Mesenteric fat pad (tissue), 1 donor: ENCODE measurements at places on chromosomes 7 and 10. TPM values are rescaled to one million over a fixed set of nuclear protein-coding genes. Genes with fewer than 3 reads are reported as not detected.

Gene PTN
- total RNA-seq, result 10.3 TPM

DNA sequence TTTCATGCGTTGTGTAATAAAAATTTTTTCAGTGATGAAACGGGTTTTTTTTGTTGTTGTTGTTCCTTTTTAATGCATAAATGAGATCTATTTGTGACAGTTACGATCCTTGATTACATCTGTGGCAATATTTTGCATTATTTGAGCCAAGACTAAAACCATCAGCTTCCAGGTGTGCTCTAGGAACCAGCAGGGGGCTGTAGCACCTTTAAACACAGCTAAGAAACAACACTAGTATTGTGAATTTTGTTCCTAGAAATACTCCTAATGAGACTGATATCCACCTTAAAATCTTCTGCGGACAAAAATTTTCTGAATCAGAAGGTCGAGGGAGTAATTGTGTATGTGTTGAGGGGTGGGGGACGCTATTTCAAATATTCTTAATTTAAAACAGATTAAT, 52.6 kb downstream of the FGFBP3 start:
- DNase-seq, result no peak

DNA sequence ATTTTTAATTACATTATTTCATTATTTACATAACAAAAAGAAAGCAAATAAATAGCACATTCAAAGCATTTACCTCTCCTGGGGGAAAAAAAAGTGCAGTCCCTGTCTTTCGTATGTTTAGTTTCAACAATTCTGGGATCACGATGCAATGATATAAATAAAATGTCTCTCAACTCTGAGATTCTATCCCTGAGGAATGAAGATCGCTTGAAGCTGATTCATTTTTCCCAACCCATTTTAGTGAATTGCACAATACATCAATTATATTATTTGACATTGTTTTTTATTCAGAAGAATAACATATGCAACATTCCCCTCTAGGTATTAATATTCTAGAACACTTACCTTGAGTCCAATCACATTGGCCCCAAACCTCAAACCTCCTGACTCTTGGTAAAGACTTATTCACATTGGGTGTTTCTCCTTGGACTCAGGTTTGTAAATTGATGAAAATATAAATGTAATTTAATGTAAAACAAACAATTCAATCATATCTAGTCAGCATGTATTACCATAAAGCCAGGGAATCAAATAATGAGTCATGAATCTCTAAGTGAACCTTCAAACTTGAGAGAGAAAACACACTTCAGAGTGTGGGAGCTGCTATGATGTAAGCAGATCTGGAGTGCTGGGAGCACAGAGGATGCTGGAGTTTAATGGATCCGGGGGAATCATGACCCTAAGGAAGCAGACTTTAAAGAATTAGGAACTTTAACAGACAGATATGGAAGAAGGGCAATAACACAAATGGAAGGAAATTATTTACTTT, 5.3 kb upstream of the SCIN start:
- DNase-seq, result no peak

- DNase-seq, result no peak
These were observed 160.6 kb downstream of the ST7 start for GRCh38 chr7:117113871-117114270.

Gene SKIDA1
- 0.58 TPM for total RNA-seq

DNA sequence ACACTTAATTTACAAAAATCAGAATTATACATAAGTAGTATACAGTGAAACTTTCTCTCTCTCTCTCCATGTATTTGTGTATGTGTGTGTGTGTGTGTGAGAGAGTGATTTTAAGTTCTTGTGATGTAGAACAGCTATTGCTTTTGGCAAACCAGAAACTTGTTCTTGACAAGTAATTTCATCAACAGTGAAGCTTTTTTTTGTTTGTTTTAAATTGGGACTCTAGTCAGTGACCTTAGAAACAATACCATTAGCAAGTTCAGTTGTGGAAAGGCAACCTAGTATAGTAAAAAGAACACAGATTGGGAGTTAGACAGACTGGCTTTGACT, 319.1 kb downstream of the PTEN start:
- no peak for DNase-seq

GRCh38 chr7:66319407-66319979, 114.4 kb downstream of the TPST1 start:
- no peak for DNase-seq

Gene C10orf53
- not detected for total RNA-seq

- DNase-seq, result no peak
These were observed 4.3 kb upstream of the LAMB1 start for GRCh38 chr7:108007261-108007660.

Gene TCAF2
- 0.87 TPM for total RNA-seq

Gene COMTD1
- total RNA-seq, result 19.6 TPM

DNA sequence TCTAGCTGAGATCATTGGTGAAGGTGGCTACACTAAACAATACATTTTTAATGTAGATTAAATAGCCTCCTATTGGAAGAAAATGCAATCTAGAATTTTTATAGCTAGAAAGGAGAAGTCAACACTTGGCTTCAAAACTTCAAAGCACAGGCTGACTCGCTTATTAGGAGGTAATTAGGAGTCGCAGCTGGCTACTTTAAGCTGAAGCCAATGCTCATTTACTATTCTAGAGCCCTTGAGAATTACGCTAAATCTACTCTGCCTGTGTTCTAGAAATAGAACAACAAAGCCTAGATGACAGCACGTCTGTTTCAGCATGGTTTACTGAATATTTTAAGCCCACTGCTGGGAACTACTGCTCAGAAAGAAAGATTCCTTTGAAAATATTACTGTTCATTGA, 101.6 kb upstream of the EEPD1 start:
- no peak for DNase-seq

DNA sequence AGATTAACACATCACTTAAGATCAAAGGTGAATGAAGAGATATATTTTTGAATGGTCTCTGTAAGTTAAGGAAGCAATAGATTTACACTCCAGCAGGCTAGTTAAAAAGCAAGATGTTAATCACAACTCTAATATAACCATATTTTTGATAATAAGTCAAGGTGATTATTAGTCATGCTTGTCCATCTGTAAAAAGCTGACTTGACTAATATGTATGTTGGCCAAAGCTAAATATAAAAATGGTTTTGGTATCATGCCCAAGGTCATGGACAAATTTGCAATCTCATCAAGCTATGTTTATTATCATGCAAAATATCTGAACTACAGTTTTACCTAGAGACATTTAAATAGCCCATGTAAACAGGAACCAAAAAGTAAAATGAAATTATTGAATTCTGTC, 102.6 kb upstream of the CSTF2T start:
- no peak for DNase-seq

DNA sequence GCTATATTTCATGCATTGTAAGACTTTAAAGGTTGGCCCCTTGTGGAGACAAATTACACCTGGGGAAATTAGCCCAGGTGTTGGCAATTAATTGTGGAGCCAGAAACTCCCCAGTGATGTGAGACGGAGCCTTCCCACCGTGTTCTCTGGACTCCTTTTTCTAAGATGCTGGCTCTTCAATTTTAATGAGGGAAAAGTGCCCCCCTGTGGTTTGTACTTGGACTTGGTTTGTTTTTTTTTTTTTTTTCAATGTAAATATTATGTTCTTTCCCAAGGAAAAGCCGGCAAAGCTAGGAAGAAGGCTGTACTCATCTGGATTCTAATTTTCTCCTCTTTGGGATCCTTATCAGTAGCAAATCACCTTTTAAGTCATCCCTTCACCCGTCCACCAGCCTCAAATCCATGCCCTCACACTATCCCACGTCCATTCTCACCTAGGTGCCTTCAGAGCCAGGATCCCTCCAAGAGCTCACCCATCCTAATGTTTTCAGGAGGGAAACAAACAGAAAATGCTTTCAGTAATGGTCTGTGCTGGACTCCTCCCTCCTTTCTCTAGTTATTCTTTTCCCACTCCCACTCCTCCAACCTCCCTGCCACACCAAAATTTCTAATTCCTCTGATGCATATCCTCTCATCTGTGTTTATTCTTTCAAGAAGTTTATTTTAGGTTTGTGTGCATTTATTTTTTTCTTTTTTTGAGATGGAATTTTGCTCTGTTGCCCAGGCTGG, 20.4 kb upstream of the ST8SIA6 start:
- DNase-seq, result no peak

DNA sequence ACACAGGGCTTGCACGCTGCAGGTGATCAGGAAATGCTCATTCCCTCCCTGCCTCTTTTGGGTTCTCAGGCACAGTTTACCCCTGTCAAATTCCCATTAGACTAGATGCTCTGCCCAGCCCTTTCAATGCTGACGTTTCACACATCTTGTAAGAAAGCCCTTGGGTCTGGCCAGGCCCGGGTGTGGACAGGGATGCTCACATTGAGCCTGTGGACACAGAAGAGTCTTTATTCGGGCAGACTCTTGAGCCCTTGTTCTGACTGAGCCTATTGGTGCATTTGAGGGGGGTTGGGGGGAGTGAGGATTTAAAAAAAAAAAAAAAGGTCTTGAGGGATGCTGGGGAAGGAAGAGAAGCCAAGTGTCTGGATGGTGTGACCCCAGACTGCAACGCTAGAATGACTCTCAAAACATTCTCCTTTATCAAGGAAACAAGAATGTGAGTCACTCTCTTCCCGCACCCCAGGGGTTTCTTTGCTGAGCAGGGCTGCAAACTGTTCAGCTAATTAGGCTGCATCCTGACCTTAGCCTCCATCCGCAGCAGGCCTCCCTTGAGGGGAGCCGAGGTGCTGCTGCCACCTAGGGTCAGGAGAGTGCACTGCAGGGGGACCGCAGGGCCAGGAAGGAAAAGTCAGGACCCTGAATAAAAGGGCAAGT, 53.6 kb upstream of the TMEM72 start:
- no peak for DNase-seq

DNA sequence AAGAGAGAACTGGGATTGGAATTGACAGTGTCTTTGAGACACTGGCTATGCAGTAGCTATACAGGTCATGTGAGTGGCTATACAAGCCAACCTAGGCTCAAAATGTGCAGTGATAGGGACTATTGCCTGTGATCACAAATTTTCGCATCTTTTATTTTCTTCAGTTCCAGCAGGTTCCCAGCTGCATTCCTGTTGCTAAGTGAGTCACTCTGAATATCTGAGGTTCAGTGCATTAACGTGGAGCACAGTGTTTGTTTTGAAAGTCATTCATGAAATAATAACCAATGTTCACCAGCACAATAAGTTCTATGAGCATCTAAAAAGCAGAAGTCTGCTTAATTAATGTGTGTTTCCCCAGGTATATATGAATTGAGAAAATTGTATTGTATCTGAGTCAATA, 1236.0 kb upstream of the CELF2 start:
- no peak for DNase-seq

DNA sequence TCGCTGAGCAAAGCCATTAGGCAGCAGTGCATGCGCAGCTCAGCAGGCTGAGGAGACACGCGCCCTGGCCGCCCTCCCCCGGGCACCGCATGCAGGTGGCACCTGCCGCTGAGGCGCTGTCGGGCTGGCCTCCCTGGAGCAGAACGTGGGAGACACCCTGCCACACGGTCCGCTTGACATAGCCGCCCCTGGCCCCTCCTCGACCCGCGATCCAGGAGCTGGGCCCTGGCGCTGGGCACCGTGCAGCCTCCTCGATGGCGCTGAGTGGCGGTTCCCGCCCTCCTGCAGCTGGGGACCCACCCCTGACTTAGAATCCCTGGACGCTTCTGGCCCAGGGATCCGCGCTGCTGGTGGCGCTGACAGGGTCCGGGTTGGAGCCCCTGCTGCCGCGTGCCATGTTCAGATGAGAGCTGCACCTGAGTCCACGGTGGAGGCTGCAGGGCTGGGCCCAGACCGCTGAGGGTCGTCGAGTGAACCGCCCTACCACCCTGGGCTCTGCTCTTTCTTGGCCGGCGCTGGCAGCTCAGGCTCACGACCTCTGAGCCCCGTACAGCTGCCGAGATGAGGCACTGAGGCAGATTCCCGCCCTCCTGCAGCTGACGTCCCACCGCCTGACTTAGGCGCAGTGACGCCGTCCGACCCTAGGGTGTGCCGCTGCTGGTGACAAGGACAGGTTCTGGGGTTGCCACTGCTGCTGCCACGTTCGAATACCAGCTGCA, 116.8 kb downstream of the OR13A1 start:
- peak; percentile 89 for DNase-seq

Gene CLEC2L
- not detected for total RNA-seq

- DNase-seq, result no peak
These were observed 2.9 kb downstream of the CTBP2 start for GRCh38 chr10:125157505-125157904.
